ENCODE measurements at places on chromosomes 7 and 10. TPM values are rescaled to one million over a fixed set of nuclear protein-coding genes. Genes with fewer than 3 reads are reported as not detected.

The LRIT1 gene
- not detected for total RNA-seq

The MACC1 gene
- 1.0 TPM for total RNA-seq

The CACUL1 gene
- 24.6 TPM for total RNA-seq

The ANKRD61 gene
- total RNA-seq = not detected

The TCF7L2 gene
- 1.8 TPM for total RNA-seq

The NCF1 gene
- total RNA-seq = 3.1 TPM

The BICC1 gene
- total RNA-seq = 0.20 TPM

The ADIRF gene
- total RNA-seq = not detected
